ENCODE measurements at places on chromosomes 1 and 21.

- no peak for DNase-seq
Measured at GRCh38 chr1:116256875-116257274, 116.2 kb upstream of the ATP1A1 start.

DNA sequence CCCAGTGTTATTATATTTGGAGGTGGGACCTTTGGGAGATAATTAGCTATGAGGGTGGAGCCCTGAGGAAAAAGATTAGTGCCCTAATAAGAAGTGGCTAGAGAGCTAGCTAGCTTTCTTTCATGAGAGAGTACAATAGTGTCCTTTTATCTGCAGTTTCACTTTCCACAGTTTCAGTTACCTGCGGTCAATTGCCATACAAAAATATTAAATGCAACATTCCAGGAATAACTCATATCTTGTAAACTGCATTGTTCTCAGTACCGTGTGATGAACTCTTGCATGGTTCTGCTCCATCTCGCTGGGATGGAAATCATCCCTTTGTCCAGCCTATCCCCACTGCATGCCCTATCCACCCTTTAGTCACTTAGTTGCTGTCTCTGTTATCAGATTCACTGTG, 201.6 kb downstream of the RWDD3 start:
- no peak for DNase-seq

- no peak for DNase-seq
Measured at GRCh38 chr1:224196813-224197600, 14.0 kb downstream of the DEGS1 start.

- no peak for DNase-seq
Measured at GRCh38 chr1:54585181-54586066, 37.4 kb downstream of the ACOT11 start.

DNA sequence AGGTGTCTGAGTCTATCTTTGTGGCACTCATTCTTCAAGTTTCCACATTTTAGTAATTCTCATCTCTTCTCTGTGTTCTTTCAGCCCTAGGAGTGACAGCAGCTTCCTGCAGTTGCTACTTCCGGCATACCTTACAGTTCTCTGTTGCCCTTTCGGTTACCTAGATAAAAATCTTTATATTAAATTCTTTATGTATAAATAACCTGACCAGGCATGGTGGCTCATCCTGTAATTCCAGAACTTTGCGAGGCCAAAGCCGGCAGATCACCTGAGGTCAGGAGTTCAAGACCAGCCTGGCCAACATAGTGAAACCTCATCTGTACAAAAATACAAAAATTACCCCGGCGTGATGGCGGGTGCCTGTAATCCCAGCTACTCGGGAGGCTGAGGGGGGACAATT, 62.9 kb downstream of the CDKN2C start:
- DNase-seq: no peak

DNA sequence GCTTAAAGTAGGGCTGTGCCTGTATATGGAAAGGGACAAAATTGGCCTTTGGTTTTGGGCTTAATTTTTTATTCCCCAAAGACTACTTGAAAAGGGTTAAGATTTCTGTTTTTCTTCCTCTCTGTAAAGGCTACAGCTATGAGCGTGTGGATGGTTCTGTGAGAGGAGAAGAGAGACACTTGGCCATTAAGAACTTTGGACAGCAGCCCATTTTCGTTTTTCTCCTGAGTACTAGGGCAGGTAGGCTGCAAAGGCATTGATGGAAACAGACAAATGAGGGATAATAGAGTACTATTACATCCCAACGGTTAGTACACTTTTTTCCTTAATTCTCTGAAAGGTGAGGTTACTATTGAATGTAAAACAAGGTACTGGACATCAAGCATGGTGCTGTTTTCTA, 29.6 kb downstream of the CHD1L start:
- no peak for DNase-seq

- DNase-seq: no peak
Measured at GRCh38 chr1:151995774-151996173, 2.1 kb upstream of the S100A10 start.

DNA sequence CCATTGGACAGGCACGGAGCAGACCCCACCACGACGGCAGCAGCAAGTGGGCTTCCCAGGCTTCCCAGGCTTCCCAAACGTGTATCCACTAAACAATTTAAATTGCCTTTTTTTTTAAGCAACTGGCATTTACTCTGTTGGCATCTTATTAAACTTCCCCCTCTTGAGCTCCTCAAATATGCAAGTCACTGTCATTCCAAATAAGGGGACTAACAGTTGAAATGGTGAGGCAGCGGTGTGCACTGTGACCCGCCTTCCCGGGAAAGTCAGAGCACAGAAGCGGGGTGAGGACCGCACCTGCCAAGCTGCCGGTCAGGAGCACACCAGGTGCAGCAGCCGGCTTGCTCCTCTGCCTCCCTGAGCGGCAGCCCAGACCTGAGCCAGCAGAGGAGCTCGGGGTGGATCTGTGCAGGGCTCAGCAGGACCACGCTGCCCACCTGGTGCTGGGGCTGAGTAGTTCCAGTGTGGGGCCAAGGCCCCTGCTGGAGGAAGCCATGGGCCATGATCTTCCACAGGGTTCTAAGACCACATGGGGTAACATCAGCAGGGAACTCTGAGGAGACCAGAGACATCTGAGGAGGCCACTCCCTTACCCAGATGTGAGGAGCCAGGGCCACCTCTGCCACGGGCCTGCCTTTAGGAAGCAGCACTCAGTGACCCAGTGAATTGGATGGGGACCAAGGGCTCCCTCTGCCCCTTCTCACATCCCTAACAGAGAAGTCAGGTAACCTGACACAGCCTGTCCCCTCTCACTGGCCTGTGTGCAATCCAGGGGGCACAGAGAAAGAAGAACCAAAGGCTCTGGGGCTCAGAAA, 245.4 kb downstream of the NPHP4 start:
- no peak for DNase-seq

DNA sequence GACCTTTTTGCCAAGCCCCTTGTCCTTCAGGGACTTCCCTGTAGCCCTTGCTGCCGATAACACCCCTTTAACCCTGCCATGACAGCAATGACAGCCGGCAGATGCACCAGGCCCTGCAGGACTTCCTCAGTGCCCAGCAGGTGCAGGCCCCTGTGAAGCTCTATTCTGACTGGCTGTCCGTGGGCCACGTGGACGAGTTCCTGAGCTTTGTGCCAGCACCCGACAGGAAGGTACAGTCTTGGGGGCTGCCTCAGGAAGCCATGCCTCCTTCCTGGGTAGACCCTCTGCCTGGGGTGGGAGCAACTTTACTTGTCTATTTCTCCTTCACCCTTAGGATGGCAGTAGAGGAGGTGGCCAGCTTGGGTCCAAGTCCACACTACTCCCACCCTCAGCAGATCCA, 16.1 kb upstream of the PADI6 start:
- peak; percentile 8 for DNase-seq

DNA sequence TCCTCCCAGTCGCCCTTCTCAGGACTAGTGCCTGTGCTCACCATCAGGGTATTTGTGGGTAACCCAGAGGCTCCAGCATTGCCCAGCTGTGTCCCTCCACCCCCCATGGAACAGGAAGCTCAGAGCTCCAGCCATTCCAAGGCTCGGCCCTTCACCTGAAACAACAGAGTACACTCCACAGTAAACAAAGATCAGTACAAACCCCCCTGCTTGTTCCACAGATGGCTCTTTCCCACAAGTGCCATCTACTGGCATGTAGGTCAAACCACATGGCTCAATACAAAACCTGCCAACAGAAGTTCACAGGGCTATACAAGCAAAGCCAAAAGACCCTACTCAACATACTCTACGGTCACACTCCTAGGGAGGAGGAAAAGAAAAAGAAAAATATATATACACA, 258.7 kb downstream of the AGBL4 start:
- no peak for DNase-seq

- DNase-seq: no peak
Measured at GRCh38 chr1:61480273-61480935, 244.5 kb downstream of the TM2D1 start.

- DNase-seq: no peak
Measured at GRCh38 chr1:171206978-171207355, 21.9 kb downstream of the FMO2 start.

DNA sequence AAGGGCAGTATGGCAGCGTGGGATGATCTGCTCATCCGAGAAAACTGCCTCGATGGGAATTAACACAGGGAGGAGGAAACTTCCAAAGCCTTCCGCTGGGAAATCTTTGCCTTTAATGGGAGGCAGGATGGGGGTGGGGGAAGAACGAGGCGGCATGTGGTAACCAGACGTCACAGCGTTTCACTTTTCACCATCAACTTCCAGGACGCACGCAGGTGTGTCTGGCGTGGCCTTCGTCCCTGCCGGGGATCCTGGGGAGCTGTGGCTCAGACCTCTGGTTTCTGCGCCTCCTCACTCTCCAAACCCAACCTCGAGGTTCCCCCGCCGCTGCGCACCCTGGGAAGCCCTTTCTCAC, 282 bp downstream of the RSPH1 start:
- no peak for DNase-seq

GRCh38 chr1:150552128-150552910, 3.1 kb downstream of the ADAMTSL4 start:
- DNase-seq: no peak

- DNase-seq: no peak
Measured at GRCh38 chr21:44522753-44523204, 17.2 kb downstream of the KRTAP10-1 start.

DNA sequence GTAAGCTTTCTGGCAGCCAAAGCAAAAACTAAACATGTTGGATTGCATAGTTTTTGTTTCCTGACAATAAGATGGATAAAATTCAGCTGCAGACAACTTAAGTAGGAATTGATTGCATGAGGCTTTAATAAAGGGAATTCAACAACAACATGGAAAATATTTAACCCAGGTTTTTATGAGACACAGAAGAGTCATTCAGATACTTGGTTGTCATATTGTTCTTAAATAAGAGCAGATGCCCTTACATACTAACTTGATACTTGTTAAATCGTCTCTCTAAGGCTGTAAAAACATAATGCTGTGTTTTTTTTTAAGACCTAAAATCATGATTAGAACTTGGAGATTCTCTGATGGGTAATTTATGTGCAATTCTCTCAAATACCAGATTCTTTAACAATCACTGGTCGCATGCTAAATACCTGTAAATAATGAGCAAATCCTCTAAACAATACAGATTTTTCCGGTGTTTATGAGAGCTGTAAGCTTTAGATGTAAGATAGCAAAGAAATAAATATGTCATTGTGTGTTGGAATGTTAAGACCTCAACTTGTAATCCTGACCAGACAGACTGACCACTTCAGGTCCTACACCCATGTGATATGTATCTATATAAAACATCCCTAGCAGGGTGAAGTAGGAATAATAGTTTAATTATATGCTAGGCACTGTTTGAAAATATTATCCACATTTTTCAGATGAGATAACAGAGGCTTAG, 37.8 kb upstream of the CD34 start:
- DNase-seq: no peak

GRCh38 chr1:66626261-66626660, 92.3 kb downstream of the SGIP1 start:
- DNase-seq: no peak

GRCh38 chr1:116716391-116716790, 37.8 kb upstream of the CD2 start:
- no peak for DNase-seq

GRCh38 chr1:39637361-39637760, 2.1 kb downstream of the HEYL start:
- DNase-seq: no peak

- no peak for DNase-seq
Measured at GRCh38 chr1:154220970-154221277, 169 bp downstream of the UBAP2L start.

DNA sequence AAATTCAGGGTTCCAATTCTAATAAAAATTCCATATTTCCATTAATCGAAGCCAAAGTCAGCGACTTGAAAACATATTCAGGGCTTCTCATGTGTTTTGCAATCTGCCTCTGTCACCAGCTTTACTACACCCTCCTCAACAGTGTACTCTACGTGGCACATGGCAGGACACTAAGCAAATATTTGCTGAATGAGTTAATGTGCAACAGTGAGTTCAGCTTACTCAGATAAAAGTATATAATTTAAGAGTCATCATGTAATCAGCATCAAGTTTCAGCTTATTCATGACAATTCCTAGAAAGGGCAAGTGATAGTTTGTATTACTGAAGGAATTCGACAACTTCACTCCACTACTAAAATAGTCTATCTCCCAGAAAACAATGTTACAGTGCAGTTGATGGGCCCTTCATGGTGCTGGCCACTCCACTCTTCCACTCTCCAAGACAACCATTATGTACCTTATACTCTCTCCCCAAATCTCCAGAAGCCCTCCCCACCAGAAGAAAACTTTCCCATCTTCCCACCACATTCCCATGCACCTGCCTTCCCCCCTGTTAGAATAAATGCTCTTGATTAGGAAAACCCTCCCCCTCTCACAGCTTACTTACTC, 97.3 kb downstream of the TTLL7 start:
- no peak for DNase-seq

DNA sequence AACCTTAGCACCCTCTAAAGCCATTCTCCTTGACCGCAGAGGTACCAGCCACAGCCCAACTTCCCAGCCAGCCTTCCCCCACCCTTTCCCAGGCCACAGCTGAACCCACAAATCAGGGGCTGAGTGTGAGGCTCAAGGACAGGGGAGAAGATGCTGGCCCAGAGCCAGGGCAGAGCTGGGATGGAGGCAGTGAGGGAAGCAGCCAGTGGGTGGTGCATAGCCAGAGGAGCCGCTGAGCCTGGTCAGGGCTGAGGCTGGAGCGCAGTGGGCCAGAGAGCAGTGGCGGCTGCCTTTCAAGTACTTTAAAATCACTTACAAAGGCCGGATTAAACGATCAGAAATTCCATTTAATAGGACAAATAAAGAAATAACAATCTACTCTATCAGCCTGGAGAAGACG, 36.3 kb downstream of the DMAP1 start:
- DNase-seq: no peak

DNA sequence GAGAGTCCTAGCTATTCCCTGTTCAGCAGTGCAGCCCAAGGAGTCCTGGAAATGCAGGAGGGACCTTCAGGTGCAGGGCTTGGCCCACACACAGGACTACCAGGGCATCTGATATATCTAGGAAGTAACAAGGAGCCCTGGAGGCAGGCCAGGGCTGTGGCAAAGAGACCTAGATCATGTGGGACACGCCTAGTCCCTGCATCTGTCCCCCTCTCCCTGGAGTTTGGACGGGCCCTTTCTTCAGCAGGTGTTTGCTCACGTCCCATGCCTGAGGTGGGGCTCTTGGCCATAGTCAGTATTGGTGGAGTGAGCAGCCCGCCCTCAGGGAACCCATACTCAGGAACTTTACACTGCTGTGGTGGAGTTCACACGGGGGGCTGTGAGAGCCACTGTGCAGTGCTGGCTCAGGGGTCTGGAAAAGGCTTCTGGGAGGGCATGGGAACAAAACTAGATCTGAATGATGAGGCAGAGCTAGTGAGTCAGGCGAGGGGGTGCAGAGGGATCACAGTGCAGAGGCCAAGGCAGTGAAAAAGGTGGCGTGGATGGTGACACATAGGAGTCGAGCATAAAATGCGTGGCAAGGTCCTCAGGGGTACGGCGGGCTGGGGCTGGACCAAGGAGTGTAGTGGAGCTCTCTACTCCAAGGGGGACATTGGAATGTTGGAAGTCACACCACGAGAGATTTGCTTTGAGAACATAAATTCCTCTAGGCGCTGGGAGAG, 25.6 kb downstream of the TMEM53 start:
- no peak for DNase-seq
